ENCODE measurements at places on chromosomes 11 and 22. TPM values are rescaled to one million over a fixed set of nuclear protein-coding genes. Genes with fewer than 3 reads are reported as not detected.

DNA sequence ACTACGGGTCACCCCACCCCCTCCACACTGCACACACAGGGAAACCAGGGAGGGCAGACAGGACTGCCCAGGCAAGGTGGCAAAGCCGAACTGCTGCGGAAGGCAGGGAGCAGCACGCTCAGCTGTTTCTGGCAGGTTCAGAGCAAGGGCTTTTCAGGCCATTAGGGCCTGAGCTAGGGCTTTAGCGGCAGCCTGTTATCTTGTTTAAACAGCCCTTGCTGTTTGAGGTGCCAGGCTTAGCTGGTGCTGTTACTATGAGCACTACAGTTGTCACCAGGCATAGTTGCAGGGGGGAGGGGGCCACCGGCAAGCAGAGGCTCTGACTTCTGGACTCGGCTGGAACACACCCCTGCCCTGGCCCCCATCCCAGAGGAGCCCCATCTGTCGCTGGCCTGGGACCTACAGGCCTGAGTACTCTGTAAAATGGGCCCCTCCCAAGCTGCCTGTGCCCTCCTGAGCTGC, 34.9 kb downstream of the RSPH14 start:
- DNase-seq, result no peak

DNA sequence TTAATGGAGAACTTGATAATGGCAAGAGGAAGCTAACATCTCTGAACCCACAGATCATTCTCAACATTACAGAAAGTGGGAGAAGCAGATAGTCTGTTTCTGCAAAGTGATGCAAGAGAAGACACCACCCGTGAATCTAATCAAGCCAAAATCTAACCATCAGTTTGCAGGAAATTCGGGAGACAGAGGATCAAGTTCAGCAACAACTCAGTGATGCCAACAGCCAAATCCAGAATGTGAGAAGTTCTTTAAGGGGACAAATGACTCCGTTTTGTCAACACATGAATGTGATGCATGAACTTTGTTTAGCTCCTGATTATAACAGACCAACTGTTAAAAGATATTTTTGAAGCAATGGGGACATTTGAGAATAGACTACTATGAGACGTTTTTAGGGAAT, 95.2 kb upstream of the LDLRAD3 start:
- DNase-seq, result no peak

GRCh38 chr11:332651-333480, 12.2 kb upstream of the IFITM3 start:
- DNase-seq, result peak; percentile 54

DNA sequence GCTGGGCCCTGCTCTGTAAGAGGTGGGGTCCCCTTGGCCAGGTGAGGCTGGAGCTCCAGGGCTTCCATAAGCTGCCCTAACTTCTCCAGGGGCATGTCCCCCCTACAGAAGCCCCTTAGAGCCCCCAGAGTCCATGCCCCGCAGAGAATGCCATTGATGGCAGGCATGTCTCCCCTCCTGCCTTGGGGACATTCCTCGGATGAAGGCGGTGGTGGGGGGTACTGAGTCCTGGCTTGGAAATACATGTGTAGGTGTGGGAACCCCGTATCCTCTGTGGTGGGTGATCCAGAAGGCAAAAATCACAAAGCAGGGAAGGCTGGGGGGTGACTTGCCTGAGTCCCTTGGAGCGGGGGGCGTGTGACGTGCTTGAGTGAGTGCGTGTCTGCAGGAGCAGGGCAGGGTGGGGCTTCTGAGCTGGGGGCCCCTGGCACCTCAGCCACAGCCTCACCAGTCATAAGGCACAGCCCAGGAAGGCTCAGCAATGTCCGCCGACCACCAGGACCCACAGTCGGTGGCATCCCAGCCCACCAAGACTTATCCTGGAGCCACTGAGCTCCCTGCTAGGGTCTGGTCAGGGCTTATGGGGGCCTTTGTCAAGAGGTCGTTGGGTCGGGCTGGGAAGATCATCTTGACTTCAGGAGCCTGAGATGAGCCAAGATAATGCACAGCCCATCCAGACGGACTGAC, 69.8 kb upstream of the KCNQ1OT1 start:
- DNase-seq, result peak; percentile 39

- DNase-seq, result no peak
Observed at GRCh38 chr11:10323793-10324170, 18.9 kb downstream of the ADM start.

GRCh38 chr22:37514526-37515051, 4.6 kb downstream of the CARD10 start:
- no peak for DNase-seq

DNA sequence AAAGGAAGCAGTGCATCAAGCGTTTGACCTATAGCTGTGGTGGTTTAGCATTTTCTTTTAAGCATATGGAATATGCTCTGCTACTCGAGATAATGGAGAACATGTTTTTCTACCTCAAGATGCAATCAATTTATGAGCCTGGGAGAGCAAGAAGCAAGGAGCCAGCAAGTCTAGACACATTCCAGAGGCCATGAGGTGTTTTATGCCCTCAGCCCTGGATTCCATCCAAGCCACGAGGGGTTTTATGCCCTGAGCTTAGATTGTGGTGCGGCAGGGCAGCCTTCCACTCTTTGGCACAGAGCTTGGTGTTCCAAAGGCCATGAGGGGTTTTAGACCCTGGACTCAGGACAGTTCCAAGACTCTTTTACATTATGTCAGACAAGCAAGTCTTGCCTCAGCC, 11.7 kb upstream of the DNAJB13 start:
- DNase-seq, result no peak

GRCh38 chr11:127023991-127024390, 23.4 kb upstream of the KIRREL3 start:
- DNase-seq, result no peak

DNA sequence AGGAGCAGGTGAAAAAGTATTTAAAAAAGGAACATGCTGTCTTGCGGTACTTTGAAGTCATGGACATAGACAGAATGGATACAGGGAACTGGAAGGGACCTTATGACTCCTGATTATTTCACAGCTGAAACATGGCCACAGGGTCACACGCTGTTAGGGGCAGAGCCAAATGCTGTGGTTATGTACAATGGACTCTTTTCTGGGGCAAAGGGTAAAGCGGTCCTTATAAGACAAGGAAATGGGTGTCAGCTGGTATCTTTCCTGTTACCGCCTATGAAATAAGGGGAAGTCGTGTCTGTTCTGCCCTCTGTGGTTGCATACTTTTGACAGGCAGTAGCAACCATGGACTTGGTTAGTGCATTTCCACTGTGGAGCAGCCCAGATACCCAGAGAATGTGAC, 12.8 kb upstream of the ST14 start:
- DNase-seq, result no peak

GRCh38 chr22:37256075-37256726, 12.1 kb upstream of the RAC2 start:
- no peak for DNase-seq

DNA sequence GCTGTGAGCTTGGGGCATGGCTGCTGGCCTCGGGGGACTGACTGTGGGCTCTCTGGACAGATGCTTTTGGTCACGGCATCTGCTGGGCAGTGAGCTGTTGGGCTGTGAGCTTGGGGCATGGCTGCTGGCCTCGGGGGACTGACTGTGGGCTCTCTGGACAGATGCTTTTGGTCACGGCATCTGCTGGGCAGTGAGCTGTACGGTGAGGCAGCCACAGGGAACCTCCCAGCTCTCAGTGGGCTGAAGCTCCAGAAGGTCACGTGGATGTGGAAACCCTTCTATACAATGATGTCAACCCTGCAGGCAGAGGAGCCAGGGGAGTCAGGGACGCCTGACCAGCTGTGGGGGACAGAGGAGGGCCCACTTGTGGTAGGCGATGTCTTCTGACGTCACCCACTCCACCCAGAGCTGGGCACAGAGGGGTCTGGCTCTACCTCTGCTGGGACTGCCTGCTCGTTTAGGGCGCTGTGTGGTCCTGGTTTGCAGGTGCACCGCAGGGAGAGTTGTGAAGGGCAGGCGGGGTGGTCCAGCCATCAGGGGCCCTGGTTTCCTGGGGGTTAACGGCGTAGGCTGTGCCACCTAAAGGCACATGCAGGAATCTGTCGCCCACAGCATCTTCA, 1331.3 kb downstream of the BRD1 start:
- DNase-seq, result no peak

- DNase-seq, result no peak
Observed at GRCh38 chr11:74397501-74398243, 561 bp downstream of the PGM2L1 start.

DNA sequence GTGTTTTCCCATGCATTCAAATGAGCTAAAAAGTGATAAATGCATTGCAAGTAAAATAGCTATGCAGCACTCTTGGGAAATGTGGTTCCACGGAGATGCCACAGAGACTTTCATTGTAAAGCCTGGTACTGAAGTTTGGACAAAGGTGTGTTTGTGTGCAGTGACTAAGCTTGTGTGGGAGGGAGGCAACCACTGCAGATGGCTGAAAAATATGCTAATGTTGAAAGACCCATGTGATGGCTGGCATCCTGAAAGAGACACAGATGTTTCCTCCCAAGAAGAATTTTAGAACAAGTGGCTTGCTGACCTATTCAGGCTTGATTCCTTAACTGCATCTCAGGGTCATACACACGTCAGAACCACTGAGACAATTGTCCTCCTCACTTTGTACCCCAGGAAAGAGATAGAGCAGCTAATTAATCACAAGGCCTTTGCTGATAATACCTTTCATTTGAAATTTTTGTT, 73.8 kb downstream of the FAM76B start:
- no peak for DNase-seq

DNA sequence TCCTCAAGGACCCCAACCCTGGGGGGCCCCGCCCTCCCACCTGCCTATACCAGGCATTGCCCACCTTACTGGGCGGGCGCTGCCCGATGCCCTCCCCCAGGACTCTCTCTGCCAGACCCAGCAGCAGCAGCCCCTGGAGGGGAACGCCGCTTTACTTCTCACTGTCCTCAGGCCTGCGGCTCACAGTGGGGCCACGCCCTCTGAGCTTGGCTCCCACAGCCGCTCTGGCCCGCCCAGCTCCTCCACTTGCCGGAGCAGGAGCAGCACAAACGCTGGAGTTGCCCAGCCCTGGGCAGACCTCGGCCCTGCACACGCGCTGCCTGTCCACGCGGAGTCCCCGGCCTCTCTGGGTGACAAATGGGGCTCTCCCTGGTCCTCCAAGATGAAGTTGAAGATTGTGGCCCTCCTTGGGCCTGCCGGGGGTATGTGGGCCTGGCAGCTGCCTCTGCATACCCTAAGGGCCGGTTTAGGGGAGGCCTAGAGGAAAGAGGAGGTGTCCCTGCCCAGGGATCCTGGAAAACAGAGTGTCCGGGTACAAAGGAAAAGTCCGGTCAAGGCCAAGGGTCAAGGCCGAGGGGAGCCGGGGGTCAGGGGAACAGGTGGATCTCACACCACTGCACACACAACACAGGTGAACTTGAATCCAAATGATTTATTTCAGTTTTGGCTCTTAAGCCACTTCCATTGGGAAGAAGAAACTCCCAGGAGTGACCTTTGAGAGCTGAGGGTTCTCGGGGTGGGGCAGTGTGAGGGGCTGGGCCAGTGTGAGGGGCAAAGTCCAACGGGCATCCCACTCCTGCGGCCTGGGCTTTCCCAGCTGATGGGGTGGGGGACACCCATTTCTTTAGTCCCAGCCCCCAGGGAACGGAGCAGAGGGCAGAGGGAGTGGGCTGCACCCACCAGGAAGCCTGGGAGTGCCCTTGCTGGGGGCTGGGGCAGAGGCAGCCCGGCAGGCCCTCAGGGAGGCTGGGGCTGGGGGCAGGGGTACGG, 674 bp upstream of the BAIAP2L2 start:
- DNase-seq, result no peak

GRCh38 chr11:64863391-64864060, 14.9 kb downstream of the EHD1 start:
- DNase-seq, result no peak

DNA sequence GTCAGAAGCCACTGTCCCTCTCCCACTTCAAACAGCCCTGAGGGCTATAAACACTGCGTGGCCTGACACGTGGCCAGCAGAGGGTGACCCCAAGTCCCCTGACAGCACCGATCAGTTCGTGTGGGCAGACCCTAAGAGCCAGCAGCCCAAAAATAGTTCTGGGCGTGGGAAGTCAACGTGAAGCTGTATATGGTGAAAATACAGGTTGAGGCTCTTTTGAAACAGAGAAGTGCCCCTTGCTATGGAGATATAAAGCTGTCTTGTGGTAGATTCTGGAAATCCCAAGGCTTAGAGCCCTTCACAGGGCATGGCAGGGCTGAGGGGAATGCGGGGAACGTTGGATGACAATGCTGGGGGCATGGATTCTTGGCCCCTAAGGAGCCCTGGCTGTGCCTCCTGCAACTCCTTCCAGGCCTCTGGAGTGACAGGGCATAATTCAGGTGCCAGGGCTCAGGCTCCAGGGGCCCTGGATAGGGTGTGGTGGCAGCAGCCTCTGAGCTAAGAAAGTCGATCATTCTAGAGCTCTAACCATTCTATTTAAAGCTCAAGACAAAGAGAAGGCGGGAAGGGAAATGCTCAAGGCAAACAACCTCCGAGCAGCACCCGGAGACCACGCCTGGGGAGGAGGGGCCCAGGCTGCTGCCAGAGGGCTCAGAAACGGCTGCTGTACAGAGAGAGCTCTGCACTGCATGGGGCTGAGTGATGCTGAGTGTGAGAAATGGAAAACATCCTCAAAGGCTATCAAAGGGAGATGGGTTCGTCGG, 60.4 kb upstream of the CD5 start:
- no peak for DNase-seq

DNA sequence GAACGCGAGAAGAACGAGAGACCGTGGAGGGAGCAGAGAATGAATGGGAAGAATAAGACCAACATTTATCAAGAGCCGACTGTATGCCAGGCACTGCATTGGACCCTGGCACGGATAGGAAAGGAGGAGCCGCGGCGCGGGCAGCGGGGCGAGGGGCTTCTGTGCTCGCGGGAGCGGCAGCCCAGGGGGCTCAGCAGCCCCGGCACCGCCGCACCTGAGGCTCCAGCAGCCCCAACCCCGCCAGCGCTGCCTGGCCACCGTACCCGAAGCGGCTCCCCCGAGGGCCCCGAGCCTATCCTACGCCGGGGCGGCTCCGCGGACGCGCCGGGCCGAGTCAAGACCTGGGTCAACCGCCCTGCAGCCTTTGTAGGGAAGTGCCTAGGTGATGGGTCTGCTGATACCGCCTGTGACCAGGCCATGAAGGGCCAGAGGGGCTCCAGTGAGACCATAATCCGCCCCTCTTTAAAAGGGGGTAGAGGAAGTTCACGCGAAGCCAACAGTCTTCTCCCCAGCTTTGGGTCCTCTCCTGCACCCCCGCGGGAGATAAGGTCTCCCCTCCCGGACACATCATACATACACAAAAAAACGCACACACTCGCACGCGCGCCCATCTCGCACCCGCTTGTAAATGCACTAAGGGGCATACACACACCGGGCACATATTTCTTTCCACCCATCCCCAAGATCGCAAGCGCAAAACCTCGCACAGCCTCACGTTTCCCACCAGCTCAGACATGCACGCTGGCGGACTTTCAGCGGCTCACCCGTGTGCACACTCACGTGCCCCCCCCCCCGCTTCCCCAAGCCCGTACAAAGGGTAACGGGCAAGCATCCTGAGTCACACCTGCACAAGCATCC, 935 bp upstream of the RTN4RL2 start:
- DNase-seq, result no peak

ARHGAP8 gene
- total RNA-seq, result 17.3 TPM

TSGA10IP gene
- total RNA-seq, result not detected

OR51B2 gene
- 0.40 TPM for total RNA-seq

SAA4 gene
- total RNA-seq, result not detected

PATE4 gene
- not detected for total RNA-seq
